ENCODE measurements at places on chromosomes 5 and 9.

DNA sequence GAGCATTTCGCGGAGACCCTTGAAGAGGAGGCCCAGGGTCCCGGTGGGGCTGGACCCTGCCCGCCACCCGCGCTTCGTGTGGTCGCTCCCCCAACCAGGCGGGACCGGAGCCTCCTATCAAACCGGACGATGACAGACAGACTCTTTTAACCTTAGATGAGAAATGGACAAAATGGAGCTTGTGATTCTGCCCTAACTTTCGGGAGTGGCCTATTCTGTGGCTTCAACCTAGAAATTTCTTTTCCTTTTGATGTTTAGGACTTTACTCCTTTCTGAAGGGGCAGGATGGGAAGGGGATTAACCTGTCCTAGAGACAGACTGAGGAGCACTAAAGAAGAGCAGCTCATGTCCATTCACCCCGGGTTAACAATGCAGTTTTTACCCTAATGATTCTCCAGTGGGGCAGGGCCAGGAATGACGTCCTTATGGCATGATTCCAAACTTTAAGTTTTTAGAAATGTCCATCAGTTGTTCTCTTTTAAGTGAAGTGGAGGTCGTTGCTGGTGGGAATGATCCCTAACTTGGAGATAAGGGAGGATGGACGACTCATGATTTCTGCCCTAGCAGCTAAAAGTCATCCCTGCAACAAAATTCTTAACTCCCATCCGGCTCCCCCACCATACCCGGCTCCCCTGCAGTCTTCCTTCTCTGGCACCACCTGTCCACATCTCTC is 1.0 kb downstream of the NIPSNAP3A start:
- no peak for DNase-seq

DNA sequence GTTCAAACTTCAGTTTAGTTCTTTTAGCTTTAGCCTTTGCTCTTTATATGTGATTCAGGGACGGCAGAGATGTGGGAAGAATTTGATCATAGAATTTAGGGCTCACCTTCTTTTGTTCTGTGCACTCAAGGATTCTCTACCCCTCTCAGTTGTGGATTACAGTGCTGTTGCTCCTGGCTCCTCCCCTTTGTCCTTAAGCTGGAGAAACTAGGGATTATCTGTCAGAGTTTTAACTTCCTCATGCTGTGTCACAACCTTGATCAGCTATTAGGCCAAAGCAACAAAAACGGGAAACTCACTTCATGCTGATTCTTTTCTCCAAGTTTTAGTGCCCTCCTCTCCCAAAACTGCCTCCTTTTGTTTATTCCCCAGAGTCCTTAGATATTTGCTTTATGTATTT is 13.0 kb upstream of the PCDHAC2 start:
- DNase-seq, result no peak

- DNase-seq, result peak; percentile 44
These were observed 13.4 kb upstream of the XPA start for GRCh38 chr9:97710356-97711222.

DNA sequence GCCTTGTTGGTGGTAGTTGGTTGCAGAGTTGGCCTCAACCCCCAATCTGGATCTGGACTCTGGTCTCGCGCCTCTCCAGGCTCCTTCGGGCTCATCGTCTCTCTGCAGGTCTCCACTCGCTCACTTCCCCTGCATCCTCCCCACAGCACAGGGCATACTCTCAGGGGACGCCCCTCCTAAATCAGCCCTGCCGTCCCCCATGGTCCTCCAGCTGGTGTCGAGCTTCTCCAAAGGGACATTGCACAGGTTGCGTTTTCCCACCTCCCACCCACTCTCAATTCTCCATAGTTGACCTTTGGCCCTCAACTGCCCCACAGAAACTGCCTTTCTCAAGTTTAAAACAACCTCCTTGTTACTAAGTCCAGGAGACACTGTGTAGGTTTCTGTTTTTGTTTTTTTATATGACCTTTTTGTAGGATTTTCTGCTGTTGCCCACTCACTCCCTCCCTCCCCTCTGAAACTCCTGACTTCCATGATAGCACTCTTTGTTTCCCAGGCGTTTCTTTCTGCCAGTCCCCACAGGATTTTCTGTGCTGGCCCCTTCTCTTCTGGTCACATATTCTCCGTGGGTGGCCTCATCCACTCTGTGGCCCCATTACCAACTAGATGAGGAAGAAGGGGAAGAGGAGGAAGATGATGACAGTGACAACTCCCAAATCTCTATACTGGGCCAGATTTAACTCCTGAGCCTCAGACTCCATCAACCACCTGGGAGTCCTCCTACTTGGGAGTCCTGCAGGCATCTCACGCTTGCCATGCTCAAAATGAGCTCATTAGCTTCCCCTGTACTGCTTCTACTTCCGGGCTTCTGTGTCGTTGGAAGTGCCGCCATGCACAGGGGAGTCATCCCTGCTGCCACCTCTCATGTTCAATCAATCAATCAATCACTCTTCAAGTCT is 50.3 kb downstream of the ALG2 start:
- DNase-seq, result no peak

- DNase-seq, result no peak
These were observed 297.6 kb downstream of the BRINP1 start for GRCh38 chr9:119071636-119072035.

DNA sequence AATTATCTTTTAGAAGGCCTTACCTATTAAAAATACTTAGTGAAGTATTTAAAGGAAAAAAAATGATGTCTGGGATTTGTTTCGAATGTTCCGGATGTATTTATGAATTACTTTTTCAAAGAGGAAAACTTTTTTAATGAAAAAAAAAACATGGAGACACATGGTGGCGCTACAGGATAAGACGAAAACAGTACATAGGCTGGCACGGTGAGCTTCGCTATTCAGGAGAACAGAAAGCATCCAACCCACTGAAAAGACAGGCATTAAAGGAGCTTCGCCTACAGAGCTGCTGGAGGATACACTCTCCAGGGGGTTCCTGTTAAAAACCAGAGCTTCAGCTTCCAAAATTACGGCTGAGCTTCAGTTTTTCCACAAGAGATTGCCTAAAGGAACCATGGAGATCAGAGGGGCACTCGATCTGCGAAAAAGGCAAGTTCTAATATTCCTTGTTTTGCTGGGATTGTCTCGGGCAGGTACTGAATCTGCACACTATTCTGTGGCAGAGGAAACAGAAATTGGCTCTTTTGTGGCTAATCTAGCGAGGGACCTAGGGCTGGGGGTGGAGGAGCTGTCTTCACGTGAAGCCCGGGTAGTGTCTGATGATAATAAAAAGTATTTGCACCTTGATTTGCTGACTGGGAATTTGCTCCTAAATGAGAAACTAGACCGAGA is at the start of gene PCDHB14:
TSS of gene PCDHB14 (plus strand) at position 232 of the 672 bp plus-strand sequence. CDS start at position 395, 163 bp downstream.
- no peak for DNase-seq

- no peak for DNase-seq
These were observed 18.7 kb downstream of the SLC46A2 start for GRCh38 chr9:112872019-112872418.

DNA sequence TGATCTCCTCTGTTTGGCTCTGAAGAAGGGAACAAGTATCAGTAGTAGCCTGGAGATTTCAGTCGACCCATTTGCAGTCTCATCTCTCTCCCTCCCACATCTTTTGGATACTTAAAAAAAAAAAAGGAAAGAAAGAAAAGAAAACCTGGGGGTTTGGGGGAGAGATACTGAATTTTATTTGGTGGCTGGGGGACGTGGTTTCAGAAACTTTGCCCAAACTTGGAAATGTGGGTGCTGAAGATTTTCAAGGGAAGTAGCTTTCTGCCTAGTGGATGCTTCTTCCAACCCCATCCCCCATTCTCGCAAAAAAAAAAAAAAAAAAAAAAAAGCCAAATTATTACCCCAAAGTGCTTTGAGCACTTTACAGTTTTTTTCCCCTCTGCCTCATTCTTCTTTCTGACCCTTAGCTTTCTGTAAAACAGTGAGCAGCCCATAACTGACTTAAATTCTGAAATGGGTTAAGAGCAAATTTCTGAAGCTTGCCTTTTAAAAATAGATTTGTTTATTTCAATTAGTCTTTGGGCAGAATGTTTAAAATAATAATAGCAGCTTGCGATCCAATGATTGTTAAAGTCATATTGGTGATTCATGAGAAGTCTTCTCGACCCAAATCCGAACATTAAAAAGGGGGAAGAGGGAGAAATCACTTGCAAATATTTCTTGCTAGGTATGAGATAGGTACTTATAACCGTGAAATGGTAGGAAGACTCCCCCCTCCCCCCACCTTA is 894 bp downstream of the FST start:
- no peak for DNase-seq

- no peak for DNase-seq
These were observed 16.6 kb downstream of the CDC42SE2 start for GRCh38 chr5:131280417-131280816.

DNA sequence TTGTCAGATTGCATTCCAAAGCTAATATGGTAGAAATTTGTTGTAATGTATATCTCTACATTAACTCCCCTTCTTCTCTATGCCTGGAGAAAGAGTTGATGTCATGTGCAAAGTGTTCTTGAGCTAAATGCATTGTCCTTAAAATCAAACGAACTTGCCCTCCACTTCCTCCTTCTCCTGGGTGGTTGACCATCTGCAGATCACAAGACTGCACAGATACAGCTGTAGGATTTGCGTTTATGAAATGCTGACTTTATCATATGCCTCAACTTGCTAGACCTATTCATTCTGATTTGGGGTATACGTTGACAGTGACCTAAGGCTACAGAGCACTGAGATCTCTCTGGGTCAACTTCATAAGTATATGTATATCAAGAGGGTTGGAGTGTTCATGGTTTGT is 8.3 kb downstream of the TRIM32 start:
- no peak for DNase-seq

DNA sequence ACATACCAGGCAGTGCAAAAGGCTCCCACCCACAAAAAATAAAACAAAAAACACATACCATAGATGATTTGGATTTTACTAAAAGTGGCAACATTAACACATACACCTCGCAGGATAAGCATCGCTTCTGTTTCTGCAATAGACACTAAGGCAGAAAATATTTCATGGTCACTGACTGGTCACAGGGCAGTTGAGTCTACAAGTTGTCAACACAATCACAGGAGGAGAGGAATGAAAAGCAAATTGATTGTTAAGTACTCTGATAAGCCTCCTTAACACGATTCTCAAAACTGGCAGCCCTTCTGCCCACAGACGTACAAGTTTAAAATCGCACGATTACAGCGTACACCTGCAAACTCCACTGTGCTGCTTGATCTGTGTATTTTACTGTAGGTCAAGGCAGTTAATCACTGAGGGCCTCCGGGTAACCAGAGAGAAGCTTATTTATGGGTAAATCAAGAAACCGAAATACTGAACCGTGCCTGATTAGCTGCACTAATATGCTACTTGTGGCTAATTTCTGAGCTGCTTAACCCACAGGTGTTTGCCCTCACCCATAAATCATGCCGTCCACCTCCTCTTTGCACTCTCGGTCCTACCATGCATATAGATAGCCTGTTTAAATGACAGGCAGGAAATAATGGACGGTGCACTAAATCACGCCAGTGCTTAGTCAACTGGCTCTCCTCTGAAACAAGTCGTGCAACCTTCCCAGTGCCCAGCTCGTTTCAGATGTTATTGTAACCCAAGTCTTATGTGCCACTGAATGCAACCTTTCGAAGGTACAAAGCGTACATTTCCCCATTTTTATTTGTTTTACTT is 659.4 kb upstream of the ADAMTS16 start:
- DNase-seq, result no peak

DNA sequence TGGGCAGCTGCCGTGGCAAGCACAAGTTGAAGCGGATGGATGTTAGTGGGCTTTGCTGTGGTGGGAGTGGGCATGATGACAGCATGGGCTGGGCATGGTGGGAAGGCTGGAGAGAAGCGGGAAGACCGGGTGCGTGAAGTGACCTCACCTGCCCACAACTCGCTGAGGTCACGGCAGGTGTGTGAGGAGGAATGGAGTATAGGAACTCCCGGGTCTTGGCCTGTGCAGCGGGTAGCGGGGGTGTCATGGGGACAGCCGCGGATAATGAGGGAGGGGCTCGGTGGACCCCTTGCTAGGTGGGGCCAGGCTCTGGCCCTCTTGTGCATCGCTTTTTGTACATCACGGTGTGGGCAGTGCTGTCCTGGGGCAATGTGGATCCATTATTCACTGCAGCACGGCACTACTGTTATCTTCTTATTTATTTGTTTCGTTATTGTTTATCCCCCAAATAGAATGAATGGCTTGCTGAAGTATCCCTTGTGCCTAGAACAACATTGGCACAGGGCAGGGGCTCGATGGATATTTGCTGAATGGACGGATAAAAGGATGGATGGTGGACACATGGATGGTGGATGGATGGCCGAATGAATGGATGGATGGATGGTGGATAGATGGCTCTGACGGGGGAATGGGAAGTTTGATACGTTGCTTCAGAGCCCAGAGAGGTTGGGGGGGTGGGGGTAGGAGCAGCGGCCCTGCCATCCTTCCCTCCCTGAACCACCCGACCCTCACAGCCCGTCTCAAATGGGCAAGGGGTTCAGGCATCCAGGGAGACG is 14.6 kb downstream of the PROP1 start:
- no peak for DNase-seq

DNA sequence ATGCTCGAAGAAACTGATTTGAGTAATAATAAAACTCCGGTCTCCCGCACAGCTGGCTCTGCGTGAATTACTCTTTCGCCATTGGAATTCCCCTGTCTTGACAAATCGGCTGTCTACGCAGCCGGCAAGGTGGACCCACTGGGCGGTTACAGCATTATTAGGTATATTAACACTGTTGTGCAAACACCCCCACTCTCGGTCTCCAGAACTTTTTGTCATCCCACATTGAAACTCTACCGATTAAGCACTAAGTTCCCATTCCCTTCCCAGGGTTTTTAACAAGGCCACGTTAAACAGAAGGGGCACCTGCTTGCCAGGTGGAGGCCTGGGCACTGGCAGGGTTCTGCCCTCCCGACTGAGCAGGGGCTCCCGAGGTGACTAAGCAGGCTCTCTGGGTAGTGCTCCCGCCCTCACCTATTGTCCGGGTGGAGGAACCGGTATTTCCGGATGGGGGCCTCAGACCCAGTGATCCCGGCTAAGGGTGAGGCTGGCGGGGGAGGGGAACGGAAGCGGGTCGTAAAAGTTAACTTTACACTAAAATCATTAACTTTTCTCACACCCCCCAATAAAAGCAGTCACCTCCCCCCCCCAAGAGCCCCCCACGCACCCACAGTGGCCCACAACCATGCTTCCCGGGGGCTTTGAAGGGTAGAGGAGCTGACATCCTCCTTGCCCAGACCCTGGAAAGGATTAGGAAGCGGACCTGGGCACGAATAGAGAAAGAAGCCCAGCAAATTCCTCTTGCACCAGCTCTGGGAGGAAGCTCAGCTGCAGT is 53.5 kb upstream of the TJP2 start:
- DNase-seq, result no peak

- no peak for DNase-seq
These were observed 87.5 kb downstream of the PPARGC1B start for GRCh38 chr5:149817539-149818060.

GRCh38 chr5:71899865-71900342 is 180.8 kb downstream of the CARTPT start:
- DNase-seq, result no peak

- no peak for DNase-seq
These were observed 176.1 kb downstream of the GADD45G start for GRCh38 chr9:89780959-89781358.

DNA sequence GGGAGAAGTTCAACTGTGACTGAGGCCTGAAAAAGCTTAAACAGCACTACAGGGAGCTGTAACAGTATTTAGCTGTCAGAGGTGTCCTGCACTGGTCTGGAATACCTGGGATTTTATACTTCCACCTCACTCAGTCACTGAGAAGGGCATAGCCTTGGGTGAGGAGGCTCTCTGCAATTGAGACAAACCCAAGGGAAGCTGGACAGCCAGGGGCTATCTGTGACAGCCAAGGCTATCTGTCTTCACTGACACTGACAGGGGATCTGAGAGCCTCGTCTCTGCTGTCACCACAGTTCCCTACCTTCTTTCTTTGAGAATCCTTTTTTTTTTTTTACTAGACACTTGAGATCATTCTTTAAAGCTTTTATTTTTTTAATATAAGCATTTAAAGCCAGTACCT is 356.2 kb upstream of the CD180 start:
- DNase-seq, result no peak
